ENCODE measurements at places on chromosomes 13 and 19.

- no peak for DNase-seq
Observed at GRCh38 chr13:99830931-99831330, 140.6 kb downstream of the ZIC5 start.

- no peak for DNase-seq
Observed at GRCh38 chr19:34255546-34255945, 1.2 kb downstream of the GARRE1 start.

DNA sequence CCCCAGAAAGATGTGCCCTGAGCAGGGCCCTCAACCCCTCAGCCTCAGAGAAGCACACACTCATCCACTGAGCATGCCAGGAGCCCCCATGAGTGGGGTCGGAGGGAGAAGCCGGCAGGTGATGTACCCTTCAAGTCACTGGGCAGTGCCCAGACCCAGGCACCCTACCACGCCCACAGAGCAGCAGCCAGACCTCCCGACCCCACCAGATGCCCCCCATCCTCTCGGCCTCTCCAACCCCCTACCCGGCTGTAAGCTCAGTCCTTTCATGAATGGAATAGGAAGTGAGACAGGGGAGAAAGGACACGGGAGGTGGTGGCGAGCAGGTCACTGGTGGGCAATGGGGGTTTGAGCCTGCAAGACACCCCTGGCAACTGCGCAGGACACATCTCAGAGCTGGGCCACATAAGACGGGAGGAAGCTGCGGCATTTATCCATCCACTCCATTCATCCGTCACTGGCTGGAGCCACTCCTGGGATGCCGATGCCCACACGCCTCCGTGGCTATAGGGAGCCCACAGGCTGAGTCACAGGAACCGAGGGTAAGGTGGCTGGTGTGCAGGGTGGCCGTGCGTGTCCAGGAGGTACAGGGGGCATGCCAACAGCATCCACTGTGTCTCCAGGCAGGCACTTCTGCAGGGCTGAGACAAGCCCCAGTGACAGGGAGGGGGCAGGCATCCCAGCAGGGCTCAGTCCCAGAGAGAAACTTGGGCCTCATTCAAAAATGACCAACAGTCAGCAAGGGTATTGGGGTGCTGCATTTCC, 23.8 kb upstream of the VSTM2B start:
- DNase-seq = no peak

DNA sequence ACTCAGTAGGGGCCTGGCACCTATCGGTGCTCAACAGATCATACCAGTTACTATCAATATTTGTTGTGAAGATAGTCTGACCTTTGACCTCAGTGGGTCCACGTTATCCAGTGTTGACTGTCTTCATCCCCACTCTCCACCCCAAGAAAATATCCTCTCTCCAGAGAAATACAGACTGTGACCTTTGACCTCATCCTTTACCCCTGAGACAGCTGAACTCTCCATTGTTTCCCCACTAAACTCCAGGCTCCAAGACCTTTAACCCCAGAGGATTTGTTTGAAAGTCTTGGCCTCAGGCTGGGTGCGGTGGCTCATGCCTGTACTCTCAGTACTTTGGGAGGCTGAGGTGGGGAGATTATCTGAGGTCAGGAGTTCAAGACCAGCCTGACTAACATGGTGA, 22.6 kb upstream of the PPP5C start:
- DNase-seq = no peak

- no peak for DNase-seq
Observed at GRCh38 chr13:41418027-41418426, 39.3 kb upstream of the RGCC start.

GRCh38 chr19:435707-436412, 25.0 kb downstream of the SHC2 start:
- DNase-seq = no peak

- DNase-seq = no peak
Observed at GRCh38 chr19:40178756-40179155, 12.5 kb upstream of the MAP3K10 start.

GRCh38 chr19:13055213-13056051, 47.2 kb downstream of the LYL1 start:
- DNase-seq = no peak

DNA sequence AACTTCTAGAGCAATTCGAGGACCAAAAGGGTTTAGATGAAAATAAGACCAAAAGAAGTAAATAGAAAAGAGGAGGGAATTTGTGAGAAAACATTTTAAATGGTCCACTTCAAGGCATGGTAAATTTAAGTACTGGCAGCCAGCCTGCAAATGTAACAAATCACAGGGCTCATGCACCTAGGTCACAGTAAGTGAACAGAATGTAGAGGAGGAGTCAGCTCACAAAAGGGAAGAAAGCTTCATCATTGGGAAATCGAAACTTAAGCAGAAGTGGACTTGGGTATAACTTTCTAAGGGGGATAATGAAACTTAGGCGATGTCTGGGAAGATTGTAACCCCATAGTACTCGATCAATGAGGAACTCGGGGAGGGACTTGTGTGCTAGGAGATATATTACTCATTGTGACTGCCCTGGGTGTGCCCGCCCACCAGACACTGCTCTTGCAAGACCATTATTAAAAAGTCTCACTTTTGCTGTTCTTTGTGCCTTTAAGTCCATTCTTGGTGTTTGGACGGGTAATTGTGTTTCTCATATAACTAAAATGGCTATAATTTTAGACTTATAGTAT, 1053.6 kb upstream of the MIR17HG start:
- DNase-seq = no peak

- DNase-seq = no peak
Observed at GRCh38 chr13:46605076-46605824, 52.3 kb downstream of the LRCH1 start.

DNA sequence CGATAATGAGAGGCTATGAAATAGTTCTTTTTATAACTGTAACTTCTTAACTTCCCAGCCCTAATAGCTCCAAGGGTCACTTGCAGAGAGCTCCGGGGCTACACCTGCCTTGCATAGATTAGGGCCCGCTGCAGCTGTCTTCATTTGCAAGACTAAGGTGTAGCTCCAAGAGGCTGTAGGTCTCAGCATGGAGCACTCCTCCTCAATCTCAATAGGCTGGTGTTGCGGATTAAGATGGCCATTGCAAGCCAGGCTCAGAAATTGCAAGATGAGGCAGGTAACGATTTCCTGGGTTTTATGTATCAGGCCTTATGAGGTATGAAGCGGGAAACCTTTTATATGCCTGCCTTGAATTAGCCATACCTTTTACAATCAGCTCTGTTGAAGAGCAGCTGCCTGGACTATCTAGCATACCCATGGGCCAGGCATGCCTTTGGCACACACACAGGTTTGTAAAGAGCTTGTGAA, 185.7 kb downstream of the TM9SF2 start:
- no peak for DNase-seq

GRCh38 chr19:54851353-54851752, 1.1 kb downstream of the KIR3DL2 start:
- no peak for DNase-seq

GRCh38 chr19:17209126-17210036, 5.8 kb upstream of the USE1 start:
- peak; percentile 31 for DNase-seq

DNA sequence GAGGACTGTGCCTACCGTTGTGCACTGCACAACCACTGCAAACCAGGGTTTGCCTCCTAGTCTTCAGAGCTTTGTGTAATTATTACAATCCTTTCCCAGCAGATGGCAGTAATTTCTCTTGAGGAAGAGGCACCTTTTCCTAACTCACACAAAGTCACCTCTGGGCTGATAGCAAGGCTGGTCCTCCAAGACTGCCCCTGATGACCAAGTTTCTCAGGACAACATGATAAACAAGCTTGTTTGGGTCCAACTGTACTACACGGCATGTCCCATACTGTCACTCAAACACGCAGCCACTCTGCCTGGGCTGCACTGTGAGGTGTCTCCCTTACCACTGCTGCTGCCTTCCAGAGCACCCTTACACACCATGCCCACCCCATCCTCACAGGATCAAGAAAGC, 39.3 kb downstream of the RFXAP start:
- no peak for DNase-seq

- DNase-seq = no peak
Observed at GRCh38 chr13:44272692-44273091, 100.9 kb upstream of the SERP2 start.

- DNase-seq = no peak
Observed at GRCh38 chr13:47039106-47039505, 142.3 kb upstream of the HTR2A start.

DNA sequence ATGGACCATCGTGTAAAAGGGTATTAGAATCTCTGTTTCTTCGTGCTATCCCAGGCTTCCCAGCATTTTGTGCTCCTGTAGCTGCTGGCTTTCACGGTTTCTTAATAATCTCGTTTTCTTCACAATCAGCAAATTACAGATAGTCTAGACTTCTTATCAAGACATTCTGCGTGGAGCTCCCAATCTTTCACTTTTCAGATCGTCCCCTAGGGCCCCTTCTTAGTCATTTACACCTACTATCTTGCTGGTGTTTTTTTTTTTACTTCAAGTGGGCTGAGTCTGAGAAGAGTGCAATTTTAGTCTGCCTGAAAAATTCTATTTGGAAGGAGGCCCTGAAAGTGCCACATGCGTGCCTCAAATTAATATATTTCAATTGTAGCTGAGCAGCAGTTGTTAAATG, 275.1 kb downstream of the SHISA2 start:
- no peak for DNase-seq

GRCh38 chr13:46515803-46516202, 37.2 kb upstream of the LRCH1 start:
- DNase-seq = no peak

GRCh38 chr13:105377452-105377851, 1158.0 kb downstream of the EFNB2 start:
- no peak for DNase-seq

DNA sequence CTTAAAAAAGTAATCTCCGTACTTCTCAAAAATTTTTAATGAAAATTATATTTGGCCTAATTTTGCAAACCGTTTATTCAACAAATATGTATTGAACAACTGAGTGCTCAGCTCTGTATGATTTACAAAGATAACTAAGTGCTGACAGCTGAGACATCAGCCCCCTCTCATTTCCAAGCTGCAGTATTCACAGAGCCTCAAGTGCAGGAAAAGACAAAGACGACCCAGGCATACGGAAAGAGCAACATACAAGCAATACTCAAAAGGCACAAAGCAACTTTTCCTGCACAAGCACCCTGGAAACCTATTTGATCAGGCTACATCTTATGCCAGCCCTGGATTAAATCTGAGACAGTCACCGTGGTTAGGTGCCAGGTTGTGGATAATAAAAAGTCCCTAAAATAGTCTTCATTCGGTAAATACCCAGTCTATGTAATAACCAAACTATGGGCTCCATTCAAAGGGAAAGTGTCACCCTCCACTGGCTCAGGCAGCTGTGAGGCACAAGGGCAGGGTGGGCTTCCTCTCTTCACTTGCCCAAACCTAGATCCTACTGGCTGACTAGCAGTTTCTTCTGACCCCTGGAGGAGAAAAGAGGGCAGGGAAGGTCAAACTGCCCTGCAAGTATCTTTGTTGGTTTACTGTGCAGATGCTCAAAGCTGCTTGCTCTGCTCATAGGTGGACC, 65.5 kb downstream of the TBC1D4 start:
- DNase-seq = no peak

DNA sequence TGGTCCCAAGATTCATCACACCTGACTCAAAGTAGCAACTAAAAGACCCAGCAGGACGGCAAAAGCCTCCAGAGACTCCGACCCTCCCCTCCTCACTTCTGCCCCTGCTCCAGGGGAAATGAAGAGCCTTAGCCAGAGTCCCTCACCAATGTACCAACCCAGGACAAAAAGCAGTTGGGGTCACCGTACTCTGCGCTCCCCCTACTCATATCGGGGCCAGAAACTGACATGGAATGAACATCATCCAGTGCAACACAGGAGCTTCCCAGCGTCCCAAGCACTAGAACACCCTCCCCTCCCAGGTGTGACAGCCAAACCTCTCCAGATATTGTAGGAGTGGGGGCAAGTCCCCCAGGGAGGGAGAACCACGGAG, 1.7 kb downstream of the EEF2 start:
- no peak for DNase-seq

DNA sequence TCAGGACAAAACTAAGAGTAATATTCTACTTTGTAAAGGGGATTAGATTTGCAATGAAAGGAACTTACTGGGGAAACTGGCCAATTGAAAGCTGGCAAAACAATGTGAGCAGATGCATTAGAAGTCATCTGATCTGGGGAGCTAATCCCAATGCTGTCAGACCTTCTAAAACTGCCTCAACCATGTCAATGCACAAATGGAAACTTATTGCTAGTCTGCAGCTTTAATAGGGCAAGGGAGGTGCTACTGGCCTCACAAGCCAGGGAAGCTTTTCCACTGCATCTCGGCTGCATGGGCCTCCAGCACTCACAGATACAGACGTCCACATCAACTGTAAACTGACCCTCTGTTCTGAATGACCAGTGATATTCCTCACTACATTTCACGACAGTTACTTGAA, 154.2 kb downstream of the LHFPL6 start:
- no peak for DNase-seq

DNA sequence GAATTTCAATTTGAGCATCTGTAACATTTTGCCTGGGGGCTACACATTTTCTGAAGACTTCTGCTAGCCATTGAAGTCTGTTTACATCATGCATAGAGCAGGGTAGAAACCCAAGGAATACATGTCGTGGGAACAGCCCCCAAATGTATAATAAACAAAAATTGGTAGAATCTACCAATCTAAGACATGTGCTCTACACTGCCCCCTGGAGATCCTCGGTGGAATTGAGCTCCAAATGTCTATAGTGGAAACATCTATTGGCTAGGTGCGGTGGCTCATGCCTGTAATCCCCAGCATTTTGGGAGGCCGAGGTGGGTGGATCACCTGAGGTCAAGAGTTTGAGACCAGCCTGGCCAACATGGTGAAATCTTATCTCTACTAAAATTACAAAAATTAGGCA, 57.3 kb downstream of the MBD3L2B start:
- DNase-seq = peak; percentile 50

- DNase-seq = no peak
Observed at GRCh38 chr19:21626924-21627697, 121.7 kb downstream of the ZNF429 start.

- no peak for DNase-seq
Observed at GRCh38 chr13:79834876-79835275, 353.9 kb downstream of the NDFIP2 start.

DNA sequence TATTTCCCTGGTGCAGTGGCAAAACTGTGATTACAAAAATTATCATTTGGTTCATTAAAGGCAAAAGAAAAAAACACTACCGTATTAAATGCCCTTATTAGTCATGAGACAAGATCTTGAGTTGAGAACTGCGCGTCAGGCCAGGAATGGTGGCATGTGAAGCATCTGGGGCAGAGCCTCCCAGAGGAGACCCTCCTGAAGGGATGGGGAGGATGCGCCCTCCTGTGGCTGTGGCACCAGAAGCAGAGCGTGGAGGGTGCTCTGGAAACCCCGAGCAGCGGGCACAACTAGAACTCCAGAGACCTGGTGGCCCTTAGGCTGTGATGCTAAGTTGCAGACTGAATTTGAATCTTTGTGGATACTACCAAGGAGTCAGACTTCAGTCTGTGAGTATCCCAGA, 11.5 kb downstream of the CUL4A start:
- DNase-seq = no peak

GRCh38 chr13:20847296-20847695, 55.2 kb downstream of the XPO4 start:
- DNase-seq = no peak

GRCh38 chr19:38781058-38781457, 7.7 kb upstream of the LGALS7 start:
- no peak for DNase-seq

- no peak for DNase-seq
Observed at GRCh38 chr19:41426116-41426841, 895 bp downstream of the B3GNT8 start.

All from stimulated activated CD4-positive, alpha-beta T cell treated with anti-CD3 and anti-CD28 coated beads, Interleukin-2, amount 100 ng/mL, for 48 hours (primary cell).